Stimulated activated CD8-positive, alpha-beta memory T cell treated with anti-CD3 and anti-CD28 coated beads, Interleukin-7, amount 100 ng/mL, for 48 hours (primary cell): ENCODE measurements at places on chromosomes 2 and 18.

DNA sequence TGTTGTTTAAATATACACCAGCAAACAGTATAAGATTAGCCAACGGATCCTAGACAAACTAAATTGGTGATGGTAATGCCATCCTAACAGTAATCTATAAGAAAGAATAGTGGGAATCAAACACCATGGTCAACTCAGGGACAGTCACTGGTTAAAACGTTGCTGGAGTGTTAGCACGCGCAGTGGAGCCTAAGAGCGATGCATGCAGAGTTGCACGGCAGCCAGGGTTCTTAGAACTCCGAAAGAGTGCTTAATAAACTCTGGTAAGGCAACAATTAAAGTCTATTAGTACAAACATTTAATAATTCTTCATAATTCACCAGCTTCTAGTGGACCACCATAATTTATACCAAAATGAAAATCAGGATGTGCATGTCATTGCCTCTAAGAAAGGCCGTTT is 22.2 kb downstream of the LANCL1 start:
- DNase-seq = no peak

GRCh38 chr2:170396799-170397459 is 219.0 kb downstream of the MYO3B start:
- DNase-seq = no peak

DNA sequence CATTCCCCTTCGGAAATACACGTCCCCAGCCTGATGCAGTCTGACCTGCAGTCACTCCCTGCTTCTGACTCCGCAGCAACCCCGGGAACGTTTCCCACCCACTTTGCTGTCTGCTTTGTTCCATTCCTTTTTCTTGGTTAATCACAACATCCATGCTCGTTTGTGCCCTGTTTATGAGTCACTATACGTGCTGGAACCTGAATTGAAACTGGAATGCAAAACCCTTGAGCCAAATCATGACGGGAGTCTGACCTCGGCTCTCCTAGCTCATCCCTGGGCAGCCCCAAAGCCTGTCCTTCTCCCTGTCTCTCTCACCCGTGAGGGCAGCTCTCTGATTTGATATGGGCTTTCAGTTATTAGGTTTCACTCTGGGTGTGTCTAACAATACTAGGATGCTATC is 57.1 kb upstream of the RNF152 start:
- no peak for DNase-seq

DNA sequence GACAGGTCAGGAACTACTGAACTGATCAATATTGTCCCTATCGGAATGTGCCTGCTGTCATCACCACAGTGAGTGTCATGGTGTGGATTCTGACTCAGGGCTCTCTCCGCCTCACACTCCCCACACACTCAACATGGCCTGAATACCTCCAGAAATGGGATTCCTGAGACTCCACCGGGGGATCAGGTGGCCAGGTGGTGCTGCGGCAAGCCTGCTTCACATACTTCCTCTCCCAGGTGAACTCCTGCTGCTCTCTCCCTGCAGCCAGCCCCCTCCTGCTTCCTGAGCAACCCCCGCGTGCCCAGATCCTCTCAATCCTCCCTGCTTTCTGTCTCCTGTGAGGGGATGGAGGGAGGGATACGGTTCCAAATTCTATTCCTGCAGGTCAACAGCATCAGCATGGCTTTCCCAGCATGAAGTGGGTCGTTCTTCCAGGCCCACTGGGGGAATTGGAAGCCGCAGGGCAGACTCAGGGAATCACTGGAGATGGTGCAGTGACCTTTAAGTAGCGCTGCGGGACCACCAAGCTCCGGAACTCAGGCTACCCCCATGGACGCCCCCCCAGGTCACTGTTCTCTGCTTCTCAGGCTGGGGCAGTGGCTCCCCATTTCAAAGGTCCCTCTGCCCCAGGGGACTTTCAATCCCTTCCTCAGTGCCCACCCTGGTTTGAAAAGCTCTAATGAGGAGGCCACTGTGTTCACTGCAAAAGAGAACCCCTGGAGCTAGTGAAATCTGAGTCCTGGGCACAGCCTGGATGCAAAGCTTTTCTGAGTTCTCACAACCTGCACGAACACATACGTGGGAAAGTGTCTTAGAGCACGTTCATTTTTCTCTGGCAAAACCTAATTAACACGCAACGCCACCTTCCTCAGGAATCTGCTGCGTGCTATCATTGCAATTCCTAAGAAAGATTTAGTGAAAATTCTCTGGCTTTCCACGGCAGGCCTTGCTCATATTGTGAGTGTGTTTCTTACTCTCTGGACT is 168.4 kb downstream of the ZFP36L2 start:
- no peak for DNase-seq

DNA sequence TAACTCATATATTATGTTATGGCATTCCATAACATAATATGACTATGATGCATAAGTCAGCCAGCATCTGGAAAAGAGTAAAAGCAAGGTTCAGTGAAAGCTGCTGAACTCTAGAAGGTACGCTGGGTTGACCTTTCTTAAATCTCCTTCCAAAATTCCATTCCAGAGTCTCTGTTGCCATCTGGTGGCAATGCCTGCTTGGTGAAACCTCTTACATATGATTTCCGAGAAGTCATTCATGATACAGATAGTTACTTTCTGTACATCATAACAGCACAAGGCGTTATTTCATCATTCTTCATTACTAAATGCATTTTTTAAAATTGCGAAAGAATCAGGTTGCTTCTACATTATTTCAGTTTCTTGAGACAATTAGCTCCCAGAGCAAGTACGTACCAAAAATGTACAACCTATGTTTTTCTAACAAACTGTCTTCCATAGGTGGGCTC is 7.0 kb upstream of the EPG5 start:
- peak; percentile 46 for DNase-seq

GRCh38 chr2:47888581-47889280 is 17.6 kb downstream of the FBXO11 start:
- DNase-seq = no peak

DNA sequence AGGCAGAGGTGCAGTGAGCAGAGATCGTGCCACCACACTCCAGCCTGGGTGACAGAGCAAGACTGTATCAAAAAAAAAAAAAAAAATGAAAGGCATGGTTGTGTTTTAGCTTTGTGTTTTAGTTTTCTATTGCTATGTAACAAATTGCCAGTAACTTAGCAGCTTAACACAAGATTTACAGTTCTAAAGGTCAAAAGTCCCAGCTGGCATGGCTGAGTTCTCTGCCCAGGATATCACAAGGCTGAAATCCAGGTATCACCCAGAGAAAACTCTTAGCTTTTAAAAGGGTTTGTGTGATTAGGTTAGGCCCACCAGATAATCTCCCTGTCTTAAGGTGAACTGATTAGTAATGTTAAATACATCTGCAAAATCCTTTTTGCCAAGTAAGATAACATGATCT is 107.7 kb upstream of the YPEL5 start:
- no peak for DNase-seq

- no peak for DNase-seq
These were observed 609 bp downstream of the SIGLEC15 start for GRCh38 chr18:45826084-45826483.

DNA sequence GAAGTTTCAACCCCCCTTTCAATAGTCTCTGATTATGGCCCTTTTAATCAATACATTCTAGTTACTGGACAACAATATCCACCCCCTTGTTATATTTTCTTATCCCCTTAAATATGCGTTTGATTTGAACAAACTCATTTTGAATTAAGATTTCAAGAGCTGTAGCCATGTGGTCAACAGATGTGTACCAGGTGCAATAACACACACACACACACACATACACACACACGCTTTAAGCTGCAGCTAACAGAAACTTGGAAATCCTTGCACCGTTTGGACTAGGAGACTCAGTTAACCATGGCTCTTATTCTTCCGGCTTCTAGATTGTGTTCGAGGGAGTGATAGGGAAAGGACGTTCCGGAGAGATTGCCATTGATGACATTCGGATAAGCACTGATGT is 82.8 kb downstream of the NRP2 start:
- DNase-seq = no peak

DNA sequence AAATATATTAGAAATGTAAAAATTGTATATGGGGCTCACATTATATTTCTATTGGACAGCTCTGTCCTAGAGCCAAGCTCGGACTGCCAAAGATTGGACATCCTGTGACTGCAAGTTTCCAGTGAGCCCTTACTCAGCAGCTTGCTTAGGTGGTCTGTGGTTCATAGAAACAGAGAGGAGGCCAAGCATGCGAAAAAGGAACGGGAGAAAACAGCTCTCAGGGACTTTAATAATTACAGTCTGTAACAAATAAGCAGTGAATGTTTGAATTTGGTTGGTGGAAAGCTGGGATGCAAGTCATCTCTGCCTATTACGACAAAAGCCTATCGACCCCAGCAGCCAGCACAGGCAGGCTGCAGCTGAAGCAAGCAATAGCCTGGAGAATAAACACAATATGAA is 35.6 kb downstream of the WIPF1 start:
- DNase-seq = no peak

DNA sequence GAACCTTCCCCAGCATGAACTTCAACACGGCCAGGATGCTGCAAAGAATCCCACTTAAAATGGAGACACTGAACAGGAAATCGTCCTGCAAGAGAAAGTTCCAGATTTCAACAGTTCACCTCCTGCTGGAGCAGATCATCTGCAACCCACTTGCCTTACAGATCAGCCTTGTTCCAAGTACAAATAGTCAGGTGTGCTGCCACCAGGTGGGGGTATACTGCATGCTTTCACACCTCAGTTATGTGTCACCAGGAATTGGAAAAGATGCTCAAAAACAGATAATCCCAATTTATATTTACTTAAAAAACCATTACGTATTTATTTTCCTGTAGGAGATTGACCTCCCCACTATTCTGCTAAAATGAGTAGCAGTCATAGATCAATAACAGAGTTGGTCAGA is 212.3 kb downstream of the MGAT5 start:
- no peak for DNase-seq

DNA sequence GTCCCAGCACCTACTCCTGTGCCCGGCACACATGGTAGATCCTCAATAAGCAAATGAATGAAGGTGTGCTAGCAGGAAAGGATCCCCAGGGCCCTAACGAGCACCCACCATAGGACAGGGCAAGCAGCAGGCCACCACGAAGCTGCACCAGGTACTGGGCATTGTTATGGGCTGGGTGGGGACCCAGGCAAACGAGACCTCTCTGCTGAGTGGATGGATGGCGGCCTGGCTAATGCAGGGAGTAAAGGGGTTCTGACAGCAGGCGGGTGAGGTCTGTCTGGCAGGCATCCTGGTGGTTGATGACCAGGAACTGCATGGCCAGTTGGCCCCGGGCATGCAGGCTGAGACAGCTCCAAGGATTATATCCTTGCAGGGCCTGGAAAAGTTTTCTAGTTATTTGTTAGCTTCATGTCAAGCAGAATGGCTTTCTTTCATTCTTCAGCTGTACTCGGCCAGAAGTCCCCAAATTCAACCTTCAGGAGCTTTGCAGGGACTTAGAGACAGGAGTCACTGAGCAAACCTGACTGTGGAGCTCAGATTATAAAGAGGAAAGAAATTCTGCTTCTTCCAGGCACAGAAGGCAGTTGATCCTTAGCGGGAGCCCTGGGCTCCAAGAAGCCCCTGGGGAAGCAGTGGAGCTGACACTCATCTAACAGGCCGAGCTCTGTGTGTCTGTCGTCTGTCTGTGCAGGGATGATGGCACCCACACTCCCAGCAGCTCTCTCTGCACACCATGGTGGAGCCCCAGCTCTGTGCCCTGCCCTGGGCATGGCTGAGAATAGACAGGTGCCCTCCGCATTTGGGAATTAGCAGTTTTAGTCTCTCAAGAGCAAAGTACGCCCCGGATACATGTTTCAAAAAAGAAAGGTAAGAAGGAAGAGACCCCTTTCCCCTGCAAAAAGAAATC is 51.2 kb downstream of the SDC1 start:
- DNase-seq = no peak
